ENCODE measurements at places on chromosomes 3 and 15.

GRCh38 chr3:121834157-121834670, 646 bp downstream of the IQCB1 start:
- no peak for ATAC-seq

DNA sequence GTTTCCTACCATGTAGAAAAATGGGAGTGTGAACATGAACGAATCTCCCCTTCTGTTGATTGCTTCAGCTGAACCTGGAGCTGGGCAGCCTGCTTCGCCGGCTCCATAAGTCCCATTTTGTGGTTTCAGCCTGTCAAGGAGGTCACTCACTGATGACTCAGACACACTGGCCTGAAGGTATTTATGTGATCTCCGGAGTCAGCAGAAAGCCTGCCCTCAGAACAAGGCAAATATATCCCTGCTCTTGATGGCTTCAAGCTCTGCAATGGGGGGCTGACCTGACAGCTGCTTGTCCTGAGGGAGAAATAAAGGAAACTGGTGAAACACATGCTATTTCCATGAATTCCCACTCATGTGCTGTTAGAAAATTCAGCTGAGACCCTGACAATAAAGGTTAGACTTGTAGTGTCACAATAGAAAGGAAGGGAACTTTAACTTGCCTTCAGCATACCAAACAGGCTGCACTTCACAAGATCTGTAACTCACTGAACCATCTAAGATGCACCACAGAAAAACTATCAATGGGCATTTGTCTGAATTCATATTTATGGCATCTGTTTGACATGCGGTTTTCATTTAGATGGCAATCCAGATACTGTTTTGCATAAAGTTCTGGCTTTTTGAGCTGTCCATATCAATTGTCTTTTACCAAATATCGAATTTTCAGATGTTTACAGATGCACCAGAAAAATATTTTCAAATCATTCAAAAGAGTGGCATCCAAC, 282.0 kb upstream of the VEPH1 start:
- no peak for ATAC-seq

DNA sequence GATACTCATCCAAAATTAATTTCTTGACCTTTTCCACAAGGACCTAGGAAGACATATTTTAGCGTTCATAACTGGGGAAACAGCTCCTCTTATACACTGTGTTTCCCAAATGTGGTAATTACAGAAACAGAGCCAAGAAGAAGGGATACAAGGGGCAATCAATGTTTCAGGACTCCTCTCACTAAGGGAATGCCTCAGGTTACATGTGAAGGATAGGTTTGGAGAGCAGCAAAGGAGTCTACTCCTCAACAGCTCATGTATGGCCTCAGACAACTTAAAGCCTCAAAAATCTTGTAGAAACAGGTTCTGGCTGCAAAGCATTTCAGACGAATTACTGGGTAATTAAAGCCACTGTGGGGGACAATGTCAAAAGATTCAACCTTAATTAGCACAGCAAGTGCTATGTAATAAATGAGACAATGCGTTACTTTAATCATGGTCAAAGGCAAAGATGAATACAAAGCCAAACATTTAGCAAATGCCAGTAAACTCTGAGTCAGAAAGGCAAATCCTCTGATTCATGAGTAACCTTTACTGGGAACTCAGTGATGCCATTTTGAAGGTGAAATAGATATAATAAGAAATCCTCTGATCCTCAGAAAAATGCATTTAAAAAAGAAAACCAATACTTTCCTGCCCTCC, 1111.2 kb downstream of the TUSC7 start:
- no peak for ATAC-seq

DNA sequence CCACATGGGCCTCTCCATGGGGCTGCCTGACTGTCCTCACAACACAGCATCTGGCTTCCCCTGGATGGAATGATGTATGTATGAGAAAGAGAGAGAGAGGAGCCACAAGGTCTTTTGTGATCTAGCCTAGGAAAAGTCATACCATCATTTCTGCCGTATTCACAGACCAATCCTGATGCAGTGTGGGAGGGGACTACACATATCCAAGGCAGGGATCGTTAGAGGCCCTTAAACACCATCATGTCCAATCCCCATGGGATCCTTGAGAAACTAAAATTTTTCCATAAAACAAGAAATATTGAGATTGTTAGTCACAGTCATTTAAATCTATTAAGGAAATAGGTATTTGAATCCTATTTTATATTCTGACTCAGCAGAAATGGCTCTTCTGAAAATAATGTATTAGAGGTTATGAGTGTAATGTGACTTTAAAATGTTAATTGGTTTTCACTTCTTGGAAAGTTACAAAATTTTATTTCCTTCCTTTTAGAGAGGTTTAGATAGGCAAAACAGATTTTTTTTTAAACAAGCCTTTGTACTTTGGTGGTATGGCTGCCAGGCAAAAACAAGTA, 65.1 kb upstream of the TSC22D2 start:
- no peak for ATAC-seq

DNA sequence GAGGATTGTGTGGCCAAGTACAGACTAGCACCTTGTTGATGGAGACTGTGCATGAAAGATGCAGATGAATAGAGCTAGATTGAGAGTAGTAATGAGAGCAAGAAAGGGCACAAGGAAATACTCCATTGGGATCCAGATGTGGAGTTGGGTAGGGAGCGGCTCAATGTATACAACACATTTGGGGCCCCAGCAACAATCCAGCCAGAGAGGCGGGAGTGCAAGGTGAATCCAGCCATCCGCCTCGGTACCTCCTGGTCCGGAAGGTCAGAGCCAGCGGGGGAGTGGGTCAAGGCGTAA, 9.0 kb downstream of the ISL2 start:
- ATAC-seq = no peak

- ATAC-seq = no peak
These were observed 51.8 kb downstream of the ST3GAL6 start for GRCh38 chr3:98814817-98815420.

DNA sequence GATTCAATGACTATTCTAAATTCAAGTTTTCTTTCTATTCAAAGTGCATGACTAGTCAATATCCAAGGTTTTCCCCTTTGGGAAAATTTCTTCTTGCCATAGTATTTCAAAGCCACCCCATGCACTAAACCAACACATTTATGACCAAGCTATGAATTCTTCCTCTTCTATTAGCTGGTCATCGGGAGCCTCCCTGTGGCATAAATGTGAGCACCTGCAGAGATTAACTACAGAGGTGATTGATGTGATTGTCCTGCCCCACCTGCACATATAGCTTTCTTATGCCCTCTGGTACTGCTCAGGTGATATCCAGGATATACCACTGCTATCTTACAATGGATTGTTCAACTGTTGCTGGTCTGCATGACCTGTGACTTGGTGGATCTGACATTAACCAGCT, 694.9 kb downstream of the ZBBX start:
- no peak for ATAC-seq

DNA sequence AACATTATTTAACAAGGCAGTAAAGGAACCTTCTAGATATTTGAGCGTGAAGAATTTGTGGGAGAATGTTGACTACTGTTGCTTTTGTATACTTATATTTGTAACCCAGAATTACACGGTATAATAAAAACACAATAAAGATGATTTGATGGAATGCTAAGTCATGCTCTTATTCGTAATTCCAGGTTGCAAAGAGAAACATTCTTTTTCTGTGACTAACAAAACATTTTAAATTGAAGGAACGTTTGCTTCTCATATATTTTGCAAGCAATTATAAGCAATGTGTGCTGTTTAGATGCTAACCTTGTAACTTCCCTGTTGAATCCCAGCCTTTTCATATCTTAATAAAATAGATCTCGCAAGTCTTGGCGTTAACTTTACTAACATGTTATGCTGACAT, 124.4 kb upstream of the CGNL1 start:
- ATAC-seq = no peak

DNA sequence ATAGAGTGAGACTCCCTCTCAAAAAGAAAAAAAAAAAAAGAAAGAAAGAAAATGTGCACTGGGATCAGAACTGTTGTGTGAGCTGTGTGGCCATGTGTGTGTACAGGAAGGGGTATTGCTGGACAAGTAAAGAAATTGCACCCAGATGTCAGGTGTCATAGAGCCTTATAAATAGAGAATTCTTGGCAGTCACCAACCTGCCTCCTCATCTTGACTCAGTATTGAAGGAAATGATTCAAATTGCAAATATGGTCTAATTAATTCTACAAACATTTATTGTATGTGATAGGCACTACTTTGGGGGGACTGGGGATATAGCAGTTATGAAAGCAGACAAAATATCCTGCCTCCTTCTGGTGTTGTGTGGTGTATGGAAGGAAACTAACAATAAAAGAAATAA, 243.8 kb upstream of the TTC14 start:
- no peak for ATAC-seq

DNA sequence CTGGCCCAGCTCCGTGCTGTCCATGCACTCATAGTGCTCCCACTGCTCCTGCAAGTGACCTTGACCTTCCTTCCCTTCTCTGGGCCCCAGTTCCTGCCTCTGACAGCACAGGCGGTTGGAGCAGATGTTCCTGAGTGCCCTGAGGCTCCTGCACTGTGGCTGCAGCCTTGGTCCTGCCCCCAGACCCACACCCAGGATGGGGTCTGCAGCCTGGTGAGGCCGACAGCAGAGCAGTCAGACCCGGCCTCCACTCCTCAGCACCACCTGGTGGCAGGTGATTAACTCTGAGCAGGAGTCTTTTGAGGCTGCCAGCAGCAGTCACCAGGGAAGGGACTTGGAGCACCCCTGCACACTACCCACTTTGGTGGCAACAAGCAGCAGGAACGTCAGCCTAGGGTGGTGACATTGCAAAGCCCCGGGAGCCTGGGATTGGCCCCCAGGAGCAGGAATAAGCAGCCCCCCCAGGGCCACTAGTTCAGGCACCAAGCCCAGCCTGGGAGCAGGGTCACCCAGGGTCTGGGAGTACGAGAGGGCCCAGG, 64.6 kb downstream of the CYP11A1 start:
- ATAC-seq = no peak
